ENCODE measurements at places on chromosomes 3 and 15.

- DNase-seq: no peak
Observed at GRCh38 chr3:67433109-67433508, 221.3 kb downstream of the SUCLG2 start.

DNA sequence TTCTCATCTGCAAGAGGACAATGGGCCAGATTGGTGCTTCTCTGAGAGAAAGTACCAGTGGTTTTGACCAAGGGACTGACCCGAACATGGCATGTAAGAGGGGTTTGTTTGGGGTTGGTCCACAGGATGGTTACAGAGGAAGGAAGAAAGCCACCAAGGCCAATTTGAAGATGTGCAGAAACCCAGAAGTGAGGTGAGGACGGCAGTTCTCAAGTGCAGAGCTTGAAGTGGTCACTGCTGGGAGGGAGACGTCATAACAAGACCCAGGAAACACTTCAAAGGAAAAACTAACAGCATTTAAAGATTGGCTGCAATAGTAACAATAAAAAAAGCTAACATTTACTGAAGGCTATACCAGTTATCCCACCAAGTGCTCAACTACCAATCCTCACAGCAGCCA, 29.1 kb downstream of the LIPC start:
- no peak for DNase-seq

DNA sequence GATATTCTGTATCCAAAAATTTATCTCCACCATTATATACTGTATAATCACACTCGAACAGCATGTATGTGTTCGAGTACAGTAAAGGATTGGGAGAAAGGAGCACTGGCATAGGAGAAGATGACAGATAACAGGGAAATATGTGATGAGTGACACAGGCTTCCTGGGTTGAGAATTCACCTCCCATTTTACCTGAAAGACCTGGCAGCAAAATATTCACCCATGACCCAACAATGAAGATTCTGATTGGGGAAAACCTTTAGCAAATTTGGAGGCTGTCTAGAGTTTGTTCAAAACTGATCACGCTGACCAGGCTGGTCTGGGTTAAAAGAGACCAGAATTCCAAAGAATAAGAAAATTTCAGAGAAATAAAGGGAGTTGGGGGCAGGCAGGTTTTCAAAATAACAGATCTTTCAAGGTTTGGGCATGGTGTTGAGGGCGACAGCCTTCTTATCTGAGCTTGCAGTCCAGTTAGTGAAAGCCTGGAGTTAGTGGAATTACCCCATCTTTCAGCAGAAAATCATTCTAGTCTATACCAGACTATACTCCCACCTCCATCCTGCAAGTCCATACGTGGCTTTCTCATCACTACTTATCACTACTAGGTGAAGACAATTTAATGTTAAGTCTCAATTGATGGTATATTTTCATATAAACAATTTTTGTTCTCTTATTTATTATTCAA, 42.8 kb upstream of the RSL24D1 start:
- DNase-seq: no peak

- no peak for DNase-seq
Observed at GRCh38 chr3:160454995-160455394, 5.4 kb upstream of the TRIM59 start.

- DNase-seq: no peak
Observed at GRCh38 chr15:43093026-43093425, 12.8 kb downstream of the UBR1 start.
